ENCODE measurements at places on chromosomes 6 and 20.
A peak's percentile ranks its signal among the peaks of the same experiment; 100 is the strongest.

- DNase-seq: no peak
Observed at GRCh38 chr6:117918454-117918853, 11.4 kb downstream of the SLC35F1 start.

- no peak for DNase-seq
Observed at GRCh38 chr6:120108061-120108795, 758.7 kb upstream of the MAN1A1 start.

DNA sequence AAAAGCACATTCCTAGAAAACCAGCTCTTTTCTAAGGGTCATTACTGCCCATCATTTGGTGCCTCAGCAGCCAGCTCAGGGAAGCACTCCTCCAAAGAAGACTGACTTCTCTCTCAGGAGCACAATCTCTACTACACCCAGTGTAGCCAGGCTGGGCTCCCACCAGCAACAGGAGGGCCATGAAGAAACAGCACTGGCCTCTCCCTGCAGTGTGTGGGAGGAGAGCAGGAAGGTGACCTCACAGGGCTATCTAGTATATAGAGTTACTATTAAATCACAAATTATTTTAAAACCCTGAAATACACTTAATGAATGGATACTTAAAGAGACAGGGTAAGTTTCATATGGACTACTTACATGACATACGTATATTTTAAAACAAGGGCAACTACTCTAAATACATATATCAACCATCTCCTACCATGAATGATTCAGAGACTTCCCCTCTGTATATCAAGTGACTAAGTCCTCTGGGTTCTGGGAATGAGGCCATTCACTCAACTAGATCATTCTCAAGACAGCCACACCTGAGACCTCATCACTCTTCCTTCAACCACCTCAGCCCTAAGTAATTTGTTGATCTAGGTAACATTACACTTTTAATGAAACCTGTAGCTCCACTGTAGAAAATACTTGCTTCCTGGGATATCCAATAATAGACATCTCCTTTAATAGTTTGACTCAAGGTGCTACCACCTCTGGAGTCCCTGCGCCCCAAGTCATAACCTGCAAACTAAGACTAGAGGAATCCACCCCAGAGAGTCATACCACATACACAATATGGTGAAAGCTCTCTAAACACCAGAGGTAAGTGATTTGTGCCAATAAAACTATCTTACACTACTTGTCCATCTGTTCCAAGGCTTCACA, 25.2 kb downstream of the TBX18 start:
- no peak for DNase-seq

DNA sequence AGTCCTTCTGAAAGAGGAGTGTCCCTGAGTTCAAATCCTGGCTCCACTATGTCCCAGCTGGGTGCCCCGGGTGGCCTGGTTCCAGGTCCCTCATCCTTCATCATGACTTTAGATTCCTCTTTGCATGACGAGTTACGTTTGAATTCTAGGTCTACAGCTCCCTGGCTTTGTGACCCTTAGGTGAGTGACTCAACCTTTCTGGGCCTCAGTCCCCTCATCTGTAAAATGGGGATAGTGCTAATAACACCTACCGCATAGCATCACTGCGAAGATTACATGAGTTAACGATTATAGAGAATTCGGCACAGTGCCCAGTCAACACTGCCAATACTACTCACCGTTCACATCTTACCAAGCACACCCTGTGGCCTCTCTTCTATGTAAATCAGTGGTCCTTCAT, 39.4 kb downstream of the RSPO4 start:
- DNase-seq: no peak

GRCh38 chr20:62818592-62819493, 2.0 kb downstream of the COL9A3 start:
- peak; percentile 55 for DNase-seq

DNA sequence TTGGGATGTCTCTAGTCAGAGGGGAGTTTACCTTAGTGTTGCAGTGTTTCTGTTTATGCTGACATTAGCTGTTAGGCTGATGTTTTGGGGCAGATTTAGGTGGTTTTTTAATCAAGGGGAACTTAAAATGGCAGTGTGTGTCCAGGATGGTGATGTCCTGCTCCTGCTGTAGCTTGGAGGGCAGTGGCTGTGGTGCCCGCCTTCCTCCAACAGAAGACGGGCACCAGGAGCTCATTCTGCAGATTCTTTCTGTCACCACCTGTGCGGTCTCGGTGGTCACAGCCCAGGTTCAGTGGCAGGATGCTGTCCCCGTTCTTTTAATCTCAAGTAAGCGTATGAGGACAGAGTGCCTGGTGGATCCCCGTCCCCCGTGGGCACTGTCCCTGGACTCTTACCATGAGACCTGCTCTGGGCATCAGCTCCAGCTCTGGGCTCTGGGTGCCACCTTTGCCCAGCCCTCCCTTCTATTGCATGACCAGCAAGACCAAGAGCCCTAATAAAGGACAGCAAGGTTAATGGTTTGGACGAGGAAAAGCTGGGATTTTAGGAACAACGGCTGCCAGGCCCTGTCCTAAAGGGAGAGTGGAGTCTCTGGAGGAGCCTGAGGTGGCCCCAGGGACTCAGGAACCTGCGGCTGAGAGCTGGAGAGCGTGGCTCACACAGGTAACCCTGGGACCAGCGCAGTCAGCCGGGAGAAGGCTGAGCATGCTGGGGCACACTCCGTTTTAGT, 217.3 kb downstream of the ERMARD start:
- no peak for DNase-seq

DNA sequence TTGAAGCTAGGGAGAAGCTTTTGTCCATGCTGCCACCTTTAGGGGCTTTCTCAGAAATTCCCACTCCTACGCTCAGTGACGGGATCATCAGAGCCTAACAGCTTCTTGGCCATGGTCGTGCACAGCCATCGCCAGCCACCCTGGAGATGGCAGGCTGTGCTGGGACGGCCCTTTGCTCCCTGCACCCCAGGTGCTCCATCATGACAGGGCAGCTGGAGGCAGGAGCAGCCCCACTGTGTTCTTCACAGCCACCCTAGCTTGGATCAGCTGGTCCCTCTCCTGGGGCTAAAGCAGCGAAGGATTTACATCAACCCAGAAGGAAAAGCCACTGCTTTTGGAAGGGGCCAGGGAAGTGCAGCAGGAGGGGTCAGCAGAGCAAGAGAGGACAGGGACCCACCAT, 235.9 kb downstream of the LY86 start:
- no peak for DNase-seq

GRCh38 chr6:33907227-33907626, 103.4 kb upstream of the MLN start:
- DNase-seq: no peak
